ENCODE measurements at places on chromosomes 13 and 19.
A peak's percentile ranks its signal among the peaks of the same experiment; 100 is the strongest.

- H3K4me1 ChIP-seq: no peaks in the 10 kb centered on the region
- no peak overlapping the region for H3K4me3 ChIP-seq
- no peak for DNase-seq
- no peak overlapping the region for H3K27ac ChIP-seq
- H3K27me3 ChIP-seq: no peaks in the 10 kb centered on the region
- H3K36me3 ChIP-seq: no peaks in the 10 kb centered on the region
Observed at GRCh38 chr19:32720216-32720935, 809 bp downstream of the TDRD12 start.

DNA sequence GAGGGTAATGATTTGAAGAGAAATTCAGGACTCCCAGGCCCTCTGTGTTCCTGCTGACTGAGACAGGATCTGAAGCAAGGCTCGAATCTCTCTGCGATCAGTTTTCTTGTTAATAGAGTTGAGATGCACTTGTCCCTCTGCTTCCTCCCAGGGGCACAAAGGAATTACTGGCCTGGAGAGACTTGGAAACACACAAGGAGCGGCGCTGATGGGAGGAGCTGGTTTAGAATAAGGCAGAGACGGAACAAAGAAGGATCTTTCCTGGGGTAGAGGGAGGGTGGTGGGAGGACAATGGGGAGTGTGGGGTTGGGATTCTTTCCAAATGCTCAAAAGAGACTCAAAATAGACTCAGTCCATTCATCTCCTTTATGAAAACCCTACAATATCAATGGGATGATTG lies 719.1 kb downstream of the UQCRFS1 start:
- no peaks in the 10 kb centered on the region for H3K36me3 ChIP-seq
- no peak overlapping the region for H3K27ac ChIP-seq
- no peak overlapping the region for H3K4me3 ChIP-seq

DNA sequence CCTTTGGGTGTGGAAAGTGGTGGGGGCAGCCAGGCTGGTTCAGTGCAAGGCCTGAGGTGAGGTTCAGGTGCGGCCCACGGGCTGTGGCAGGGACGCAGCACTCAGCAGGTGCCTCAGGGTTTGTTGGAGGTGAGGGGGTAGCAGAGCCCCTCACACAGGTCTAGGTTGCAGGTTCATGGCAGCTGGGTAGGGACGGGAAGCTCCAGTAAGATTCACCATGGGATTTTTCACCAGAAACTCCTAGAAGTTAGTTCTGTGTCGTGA lies 14.0 kb downstream of the MCF2L start:
- DNase-seq: no peak
- H3K36me3 ChIP-seq: no peaks in the 10 kb centered on the region
- H3K4me3 ChIP-seq: no peak overlapping the region
- no peaks in the 10 kb centered on the region for H3K27me3 ChIP-seq
- H3K4me1 ChIP-seq: no peaks in the 10 kb centered on the region
- H3K27ac ChIP-seq: no peak overlapping the region

GRCh38 chr19:43674596-43674995 lies 4.6 kb upstream of the PLAUR start:
- no peak for DNase-seq
- H3K27ac ChIP-seq: no peak overlapping the region
- H3K4me3 ChIP-seq: no peak overlapping the region
- H3K4me1 ChIP-seq: peaks cover 8% of the 10 kb centered on the region

DNA sequence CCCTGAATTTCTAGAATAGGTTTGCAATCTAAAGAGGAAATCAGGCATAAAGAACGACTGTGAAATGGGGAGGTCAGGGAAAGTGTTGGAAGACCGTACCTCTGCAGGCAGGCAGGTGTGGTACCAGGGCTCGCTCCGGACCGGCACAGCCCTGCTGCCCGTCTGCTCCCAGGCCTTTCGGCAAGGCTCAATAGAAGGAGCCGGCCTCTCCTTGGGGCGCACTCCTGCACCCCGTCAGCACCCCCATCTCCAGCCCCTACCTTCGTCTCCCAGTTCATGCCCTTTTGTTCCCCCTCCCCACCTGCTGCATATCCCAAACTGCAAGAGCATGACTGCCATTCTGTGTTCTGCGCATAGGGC lies 139.8 kb upstream of the SOX1 start:
- no peak overlapping the region for H3K27ac ChIP-seq
- no peaks in the 10 kb centered on the region for H3K4me1 ChIP-seq
- no peak for DNase-seq
- no peaks in the 10 kb centered on the region for H3K27me3 ChIP-seq
- H3K4me3 ChIP-seq: no peak overlapping the region

DNA sequence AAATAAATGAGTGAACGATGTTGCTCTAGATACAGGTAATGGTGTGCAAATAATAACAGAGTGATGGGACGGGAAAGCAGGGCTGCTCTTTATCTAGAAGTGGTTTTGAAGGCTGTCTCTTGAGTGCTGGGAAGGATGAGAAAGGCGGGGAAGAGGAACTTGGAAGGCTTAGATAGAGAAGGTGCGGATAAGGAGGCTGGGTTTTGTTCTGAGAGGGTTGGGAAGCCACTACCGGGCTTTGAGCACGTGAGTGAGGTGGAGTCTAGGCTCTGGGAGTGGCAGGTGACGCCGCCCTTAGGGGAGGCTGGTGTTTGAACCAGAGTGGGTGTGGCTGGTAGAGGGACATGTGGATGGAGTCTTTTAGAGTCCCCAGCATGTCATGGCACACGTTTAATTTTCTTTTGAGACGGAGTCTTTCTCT lies 811 bp downstream of the ARMC6 start:
- H3K27me3 ChIP-seq: no peaks in the 10 kb centered on the region
- H3K4me3 ChIP-seq: peak overlapping the region; percentile 84
- H3K4me1 ChIP-seq: peaks cover 18% of the 10 kb centered on the region
- H3K27ac ChIP-seq: peak overlapping the region; percentile 65

DNA sequence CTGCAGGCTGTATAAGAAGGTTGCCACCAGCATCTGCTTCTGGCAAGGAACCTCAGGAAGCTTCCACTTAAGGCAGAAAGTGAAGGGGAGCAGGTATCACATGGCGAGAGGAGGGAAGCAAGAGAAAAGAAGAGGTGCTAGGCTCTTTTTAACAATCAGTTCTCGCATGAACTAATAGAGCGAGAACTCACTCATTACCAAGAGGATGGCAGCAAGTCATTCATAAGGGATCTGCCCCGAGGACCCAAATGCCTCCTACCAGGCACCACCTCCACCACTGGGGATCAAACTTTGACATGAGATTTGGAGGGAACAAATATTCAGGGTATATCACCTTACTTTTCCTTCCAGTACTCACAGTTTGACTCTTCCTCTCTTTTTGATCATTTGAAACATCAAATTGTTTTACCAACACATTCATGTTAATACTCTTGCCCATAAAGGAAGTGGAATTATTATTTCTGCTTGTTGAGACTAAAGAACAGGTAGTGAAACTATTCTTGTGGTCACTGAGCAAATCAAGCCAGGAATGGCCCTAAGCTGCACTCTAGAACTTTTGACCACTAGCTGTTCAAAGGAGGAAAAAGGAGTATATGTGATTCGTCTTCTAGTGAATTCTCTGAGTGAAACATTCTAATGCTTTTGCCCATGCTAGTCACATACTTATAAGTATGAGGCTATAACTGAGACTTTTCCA lies 45.0 kb downstream of the LACC1 start:
- no peaks in the 10 kb centered on the region for H3K36me3 ChIP-seq
- H3K4me1 ChIP-seq: peaks cover 6% of the 10 kb centered on the region
- no peak overlapping the region for H3K4me3 ChIP-seq

- no peaks in the 10 kb centered on the region for H3K4me1 ChIP-seq
- no peak overlapping the region for H3K27ac ChIP-seq
- peak; percentile 70 for DNase-seq
- H3K27me3 ChIP-seq: no peaks in the 10 kb centered on the region
- H3K4me3 ChIP-seq: no peak overlapping the region
Observed at GRCh38 chr13:43905435-43906031, 25.8 kb downstream of the LACC1 start.

DNA sequence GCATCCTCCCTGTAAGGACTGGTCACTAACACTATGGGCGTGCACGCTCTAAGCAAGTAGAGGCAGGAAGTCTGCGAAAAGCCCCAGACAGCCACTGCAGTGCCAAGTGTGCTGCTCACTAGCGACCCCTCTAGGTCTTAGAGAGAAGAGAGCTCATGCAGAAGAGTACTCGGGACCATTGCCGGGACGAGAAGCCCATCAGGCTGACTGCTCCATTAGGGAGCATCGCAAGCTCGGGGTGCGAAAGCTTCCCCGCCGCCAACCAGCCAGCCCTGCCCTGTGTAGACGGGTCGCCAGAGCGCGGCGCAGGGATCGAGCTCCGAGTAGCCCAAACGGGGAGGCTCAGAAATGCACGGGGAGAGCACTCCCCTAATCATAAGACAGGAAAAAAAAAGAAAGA lies 16.6 kb downstream of the POU4F1 start:
- H3K4me1 ChIP-seq: peaks cover 3% of the 10 kb centered on the region
- no peak overlapping the region for H3K27ac ChIP-seq
- no peaks in the 10 kb centered on the region for H3K36me3 ChIP-seq
- no peak overlapping the region for H3K4me3 ChIP-seq

DNA sequence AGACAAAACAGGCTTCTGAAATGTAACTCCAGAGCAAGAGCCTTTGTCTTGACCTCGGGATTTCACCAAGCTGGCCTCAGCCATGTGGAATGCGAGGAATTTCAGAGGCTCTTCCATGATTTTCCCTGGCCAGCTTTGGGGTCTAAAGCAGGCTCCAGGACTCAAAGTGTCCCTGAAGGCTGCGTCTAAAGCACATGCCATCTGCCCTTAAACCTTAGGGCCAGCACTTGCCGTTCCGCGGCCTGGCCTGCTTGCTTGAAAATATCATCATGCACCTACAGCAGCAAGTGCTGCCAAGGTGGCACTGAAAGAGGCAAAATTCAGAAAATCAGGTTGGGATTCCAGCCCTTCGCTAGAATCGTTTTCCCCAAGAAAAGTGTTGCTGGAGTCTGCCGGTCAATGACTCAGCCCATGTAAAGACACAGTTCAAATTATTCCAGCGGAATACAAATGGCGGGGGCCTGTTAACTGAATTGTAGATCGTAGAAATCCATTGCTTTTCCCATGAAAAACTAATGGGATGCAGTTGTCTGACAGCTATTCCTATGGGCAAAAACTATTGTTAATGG lies 105.7 kb upstream of the RAP2A start:
- H3K27me3 ChIP-seq: no peaks in the 10 kb centered on the region
- no peak overlapping the region for H3K4me3 ChIP-seq
- H3K36me3 ChIP-seq: no peaks in the 10 kb centered on the region
- DNase-seq: no peak

GRCh38 chr19:3178973-3179738 lies 587 bp downstream of the S1PR4 start:
- H3K27me3 ChIP-seq: no peaks in the 10 kb centered on the region
- H3K4me3 ChIP-seq: peak overlapping the region; percentile 84
- H3K27ac ChIP-seq: peak overlapping the region; percentile 94
- H3K4me1 ChIP-seq: peaks cover 41% of the 10 kb centered on the region
- H3K36me3 ChIP-seq: no peaks in the 10 kb centered on the region

- peaks cover 62% of the 10 kb centered on the region for H3K4me1 ChIP-seq
- H3K4me3 ChIP-seq: peak within 1 kb of the TSS; percentile 95
- H3K27me3 ChIP-seq: no peaks in the 10 kb centered on the region
- peak within 1 kb of the TSS; percentile 100 for H3K27ac ChIP-seq
- peaks cover 4% of the 10 kb centered on the region for H3K36me3 ChIP-seq
Observed at GRCh38 chr19:41310033-41310831, at the start of gene CCDC97. Gene CCDC97 (plus strand): TSS chr19:41310172. CDS start chr19:41310311, 139 bp downstream.

DNA sequence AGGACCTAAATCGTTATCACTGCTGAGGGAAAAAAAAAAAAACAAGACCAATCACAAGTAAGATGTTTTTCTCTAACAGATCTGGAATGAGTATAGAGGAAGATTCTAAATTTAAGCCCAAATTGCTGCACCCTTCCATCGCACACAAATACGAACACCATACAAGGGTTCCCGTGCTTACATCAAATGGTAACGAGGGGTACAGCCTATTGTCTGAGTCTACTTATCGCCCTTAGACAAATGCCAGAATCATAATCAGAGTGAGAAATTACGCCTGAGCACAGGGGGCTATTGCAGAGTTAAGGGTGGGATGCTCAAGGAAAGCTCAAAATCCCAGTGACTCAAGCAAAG lies 603 bp downstream of the ZC3H13 start:
- H3K36me3 ChIP-seq: no peaks in the 10 kb centered on the region
- peak overlapping the region; percentile 95 for H3K4me3 ChIP-seq
- no peaks in the 10 kb centered on the region for H3K27me3 ChIP-seq
- no peak for DNase-seq

DNA sequence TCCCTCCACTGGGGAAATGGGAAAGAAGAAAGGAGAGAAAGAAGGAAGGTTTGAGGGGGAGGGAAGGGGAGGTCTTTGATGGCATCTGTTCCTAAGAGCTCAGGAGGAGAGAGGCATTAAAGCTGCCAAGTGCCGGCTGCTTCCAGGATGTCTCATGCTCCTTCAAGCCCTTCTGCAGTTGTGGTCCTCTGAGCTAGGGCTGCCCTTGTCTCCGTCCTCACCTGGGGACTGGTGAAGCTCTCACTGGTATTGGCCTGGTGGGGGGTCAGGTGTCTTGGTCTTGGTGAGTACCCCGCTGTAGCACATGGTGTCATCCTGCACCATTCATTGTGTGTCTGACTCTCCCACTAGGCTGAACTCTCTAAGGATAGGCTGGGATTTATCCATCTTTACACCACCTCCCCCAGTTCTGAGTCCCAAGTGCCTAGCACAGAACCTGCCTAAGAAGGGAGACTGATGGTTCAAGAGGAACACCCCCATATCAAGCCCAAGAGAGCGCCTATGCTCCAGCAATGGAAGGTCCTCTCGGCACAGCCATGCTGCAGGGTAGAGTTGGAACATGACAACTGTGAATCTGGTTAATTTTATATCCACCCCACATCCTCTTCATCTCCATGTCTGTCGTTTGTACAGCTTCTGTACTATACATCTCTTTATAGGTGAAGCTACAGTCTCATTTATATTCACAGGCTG lies 83.7 kb downstream of the AKAP11 start:
- H3K27me3 ChIP-seq: no peaks in the 10 kb centered on the region
- H3K4me1 ChIP-seq: peaks cover 5% of the 10 kb centered on the region
- no peak for DNase-seq
- H3K36me3 ChIP-seq: no peaks in the 10 kb centered on the region

- no peak overlapping the region for H3K4me3 ChIP-seq
- no peaks in the 10 kb centered on the region for H3K27me3 ChIP-seq
- no peaks in the 10 kb centered on the region for H3K36me3 ChIP-seq
- no peak for DNase-seq
Observed at GRCh38 chr13:84894749-84895148, 904.5 kb downstream of the SLITRK6 start.

GRCh38 chr13:20181188-20181587 lies 11.6 kb downstream of the GJB2 start:
- H3K27ac ChIP-seq: no peak overlapping the region
- H3K4me3 ChIP-seq: no peak overlapping the region
- H3K36me3 ChIP-seq: no peaks in the 10 kb centered on the region
- H3K27me3 ChIP-seq: peaks cover 23% of the 10 kb centered on the region
- DNase-seq: no peak

GRCh38 chr13:94886191-94886590 lies 173.8 kb upstream of the SOX21 start:
- H3K4me3 ChIP-seq: no peak overlapping the region
- no peaks in the 10 kb centered on the region for H3K36me3 ChIP-seq
- H3K27me3 ChIP-seq: no peaks in the 10 kb centered on the region
- H3K27ac ChIP-seq: no peak overlapping the region
- no peaks in the 10 kb centered on the region for H3K4me1 ChIP-seq
